ENCODE measurements at places on chromosomes 3 and 15.

DNA sequence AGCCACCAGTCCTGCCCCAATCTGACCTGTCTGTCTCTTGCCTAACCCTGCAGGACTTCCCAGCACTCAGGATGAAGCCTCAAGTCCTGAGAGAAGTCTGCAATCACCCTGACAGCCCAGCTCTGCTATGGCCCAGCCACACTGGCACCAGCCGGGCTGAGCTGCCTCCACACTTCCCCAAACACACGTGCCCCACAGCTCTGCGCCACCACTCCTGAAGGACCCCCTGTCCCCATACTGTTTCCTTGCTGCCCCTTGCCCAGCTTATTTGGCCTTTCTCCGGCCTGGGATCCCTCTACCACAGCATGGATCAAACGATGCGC lies 76.6 kb downstream of the TBC1D2B start:
- no peak for DNase-seq

DNA sequence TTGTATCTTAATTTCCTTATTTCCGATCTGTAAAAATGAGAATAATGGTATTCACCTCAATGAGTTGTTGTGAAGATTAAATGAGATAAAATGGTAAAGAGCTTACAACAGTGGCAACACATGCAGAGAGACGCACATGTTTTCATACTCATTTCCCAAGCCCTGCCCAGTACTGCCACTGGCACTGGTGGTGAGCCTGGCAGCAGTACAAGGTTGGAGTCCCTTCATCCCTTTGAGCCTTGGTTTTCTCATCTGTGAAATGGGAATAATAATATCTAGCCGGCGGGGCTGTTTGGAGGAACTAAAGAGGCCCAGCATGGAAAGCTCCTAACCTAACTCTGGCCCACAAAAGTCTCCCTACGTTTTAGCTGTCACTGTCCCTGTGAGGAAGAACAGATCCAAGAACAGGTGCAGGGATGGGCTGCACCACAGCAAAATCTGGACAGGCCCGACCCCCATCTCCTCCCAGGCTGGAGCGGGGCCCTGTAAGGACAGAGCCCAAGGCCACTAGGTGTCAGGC lies 866 bp upstream of the CD276 start:
- no peak for DNase-seq

DNA sequence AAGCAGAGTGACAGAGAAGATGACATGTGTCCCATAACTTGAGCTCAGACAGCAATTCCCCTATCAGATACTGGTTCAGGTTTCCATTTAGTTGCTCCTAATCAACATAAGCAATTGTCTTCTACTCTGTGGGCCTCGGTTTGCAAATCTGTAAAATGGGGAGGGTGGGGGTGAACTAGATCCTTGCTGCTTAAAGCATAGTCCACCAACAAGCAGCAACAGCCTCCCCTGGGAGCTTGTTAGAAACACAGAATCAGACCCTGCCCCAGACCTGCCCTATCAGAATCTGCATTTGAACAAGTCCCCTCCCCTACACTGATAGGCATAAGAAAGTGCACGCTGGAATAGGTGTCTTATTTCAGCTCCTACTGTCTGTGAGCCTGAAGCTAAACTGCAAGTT lies 87.8 kb downstream of the CEMIP start:
- DNase-seq, result no peak

DNA sequence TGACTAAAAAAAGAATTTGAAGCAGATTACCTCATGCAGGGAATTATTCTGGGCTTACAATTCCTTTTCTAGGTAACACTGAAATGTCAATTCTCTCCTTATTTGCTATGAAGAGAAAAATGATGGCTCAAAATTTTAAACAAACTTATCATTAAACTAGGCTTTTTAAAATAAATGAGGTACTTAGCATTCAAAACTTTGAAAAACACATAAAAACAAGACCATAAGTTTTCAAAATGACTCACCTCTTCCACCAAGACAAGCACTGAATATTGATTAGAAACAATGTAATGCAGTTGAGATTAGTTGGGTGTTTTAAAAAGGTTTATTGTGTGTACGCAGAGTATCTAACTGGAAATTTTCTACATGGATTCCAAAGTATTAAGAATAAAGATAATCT lies 154.6 kb downstream of the ADAM10 start:
- no peak for DNase-seq

DNA sequence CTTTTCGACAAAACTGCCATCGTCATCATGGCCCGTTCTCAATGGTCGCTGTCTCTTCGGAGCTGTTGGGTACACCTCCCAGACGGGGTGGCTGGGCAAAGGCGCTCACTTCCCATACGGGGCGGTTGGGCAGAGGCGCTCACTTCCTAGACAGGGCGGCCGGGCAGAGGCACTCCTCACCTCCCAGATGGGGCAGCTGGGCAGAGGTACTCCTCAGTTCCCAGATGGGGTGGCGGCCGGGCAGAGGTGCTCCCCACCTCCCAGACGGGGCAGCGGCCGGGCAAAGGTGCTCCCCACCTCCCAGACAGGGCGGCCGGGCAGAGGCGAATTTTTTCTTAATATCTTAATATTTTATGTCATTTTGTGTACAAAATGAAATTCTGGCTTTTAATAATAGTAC lies 44.5 kb downstream of the PARP14 start:
- DNase-seq, result no peak

DNA sequence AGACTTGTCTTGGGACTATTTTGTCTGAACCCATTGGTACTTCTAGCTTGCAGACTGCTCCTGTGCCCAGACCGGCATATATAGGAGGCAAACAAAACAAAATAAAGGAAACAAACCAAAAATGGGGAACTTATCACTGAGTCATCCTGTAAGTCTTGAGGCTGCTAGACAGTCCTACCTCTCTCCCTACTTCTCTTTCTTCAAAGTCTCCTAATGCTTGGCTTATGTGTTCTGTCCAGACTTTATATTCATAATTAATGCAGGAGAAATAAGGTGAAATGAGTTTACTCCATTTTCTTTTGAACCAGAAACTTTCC lies 266.2 kb downstream of the ZNF385D start:
- no peak for DNase-seq

DNA sequence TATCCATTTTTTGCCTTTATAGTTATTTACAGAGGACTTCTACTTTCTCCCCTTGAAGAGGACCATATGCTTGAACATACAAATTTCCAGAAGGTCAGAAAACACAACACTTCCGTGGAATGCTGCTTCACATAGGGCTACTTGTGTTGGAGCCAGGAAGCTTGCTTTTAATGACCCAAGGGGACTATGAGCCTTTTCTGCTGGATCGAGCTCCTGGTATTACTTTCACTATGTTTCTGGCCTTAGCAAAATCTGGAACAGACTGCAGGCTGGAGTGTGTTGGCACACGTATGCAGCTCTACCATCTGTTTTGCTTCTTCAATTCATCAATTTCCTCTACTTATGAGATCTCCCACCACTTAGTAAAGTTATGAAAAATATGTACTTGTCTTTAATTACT lies 69.3 kb upstream of the CBLB start:
- DNase-seq, result no peak

DNA sequence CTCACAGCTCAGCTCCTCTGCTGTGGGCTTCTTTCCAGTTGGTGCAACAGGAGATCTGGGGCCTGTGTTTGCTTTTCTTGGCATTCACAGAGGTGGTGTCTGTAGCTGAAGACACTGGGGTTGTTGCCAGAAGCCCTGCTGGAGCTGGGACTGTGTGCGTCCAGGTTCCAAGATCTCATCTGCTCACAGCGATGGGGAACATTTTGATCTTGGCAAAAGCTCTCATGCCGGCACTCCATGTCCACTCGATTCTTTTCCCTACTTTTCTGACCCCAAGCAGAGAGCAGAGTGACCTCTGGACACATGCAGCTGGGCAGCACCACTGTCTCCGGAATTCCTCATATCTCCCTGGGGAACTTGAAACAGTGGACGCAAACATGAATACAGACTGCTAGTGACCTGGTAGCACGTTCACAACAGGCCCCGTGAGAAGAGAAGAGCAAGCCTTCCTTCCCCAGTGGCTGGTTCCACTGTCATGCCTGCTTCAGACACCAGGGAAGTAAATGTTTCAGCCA lies 36.1 kb upstream of the MECOM start:
- no peak for DNase-seq

DNA sequence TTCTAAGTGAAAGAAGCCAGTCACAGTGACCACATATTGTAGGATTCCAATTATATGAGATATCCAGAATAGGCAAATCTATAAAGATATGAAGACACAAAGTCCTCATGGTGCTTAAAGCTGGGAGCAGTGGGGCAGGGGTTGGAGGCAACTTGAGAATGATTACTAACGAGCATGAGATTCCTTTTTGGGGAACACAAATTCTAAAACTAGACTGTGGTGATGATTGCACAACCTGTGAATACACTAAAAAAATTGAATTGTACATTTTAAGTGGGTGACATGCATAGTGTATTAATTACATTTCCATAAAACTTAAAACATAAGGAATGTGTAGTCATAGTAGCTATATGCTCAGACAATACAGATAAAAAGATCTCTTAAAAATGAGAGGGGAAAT lies 103.2 kb downstream of the DPH6 start:
- no peak for DNase-seq
